ENCODE measurements at places on chromosomes 16 and 17.

- no peak for DNase-seq
Measured at GRCh38 chr16:23842137-23842600, 6.4 kb downstream of the PRKCB start.

GRCh38 chr17:81831957-81832607 is 1.0 kb downstream of the MCRIP1 start:
- DNase-seq: no peak

GRCh38 chr16:48057048-48057447 is 98.7 kb downstream of the ABCC12 start:
- no peak for DNase-seq

DNA sequence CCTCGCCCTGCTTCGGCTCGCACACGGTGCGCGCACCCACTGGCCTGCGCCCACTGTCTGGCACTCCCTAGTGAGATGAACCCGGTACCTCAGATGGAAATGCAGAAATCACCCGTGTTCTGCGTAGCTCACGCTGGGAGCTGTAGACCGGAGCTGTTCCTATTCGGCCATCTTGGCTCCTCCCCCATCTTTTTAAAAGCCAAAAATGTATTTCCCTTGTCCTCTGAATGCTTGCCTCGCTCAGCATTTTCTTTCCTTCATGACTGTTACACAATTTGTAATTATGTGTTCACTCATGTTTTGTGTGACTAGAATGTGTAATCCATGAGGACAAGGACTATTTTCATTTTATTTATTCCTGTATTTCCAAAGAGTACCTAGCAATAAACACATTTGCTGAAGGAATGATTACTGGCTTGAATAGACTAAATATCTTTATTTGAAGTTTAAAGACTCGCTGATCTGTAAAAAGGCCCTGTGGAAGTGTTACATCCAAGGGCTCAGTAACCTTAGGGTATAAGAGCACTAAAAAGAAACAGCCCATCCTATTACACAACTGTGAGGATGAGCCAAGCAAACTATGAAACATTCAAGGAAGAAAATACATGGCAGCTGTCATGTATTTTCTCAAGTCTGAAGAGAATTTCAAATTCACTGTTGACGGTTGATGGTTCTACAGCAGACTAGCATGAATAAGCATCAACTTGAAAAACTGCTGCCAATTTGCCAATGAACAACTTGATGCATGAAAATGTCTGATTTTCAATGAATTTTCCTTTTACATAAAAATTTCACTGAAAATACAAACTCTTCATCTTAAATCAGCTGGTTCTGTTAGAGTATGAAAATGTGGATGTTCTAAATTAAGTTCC is 192.6 kb downstream of the MYO1D start:
- peak; percentile 39 for DNase-seq

GRCh38 chr16:86405319-86405718 is 105.0 kb upstream of the FOXF1 start:
- no peak for DNase-seq

DNA sequence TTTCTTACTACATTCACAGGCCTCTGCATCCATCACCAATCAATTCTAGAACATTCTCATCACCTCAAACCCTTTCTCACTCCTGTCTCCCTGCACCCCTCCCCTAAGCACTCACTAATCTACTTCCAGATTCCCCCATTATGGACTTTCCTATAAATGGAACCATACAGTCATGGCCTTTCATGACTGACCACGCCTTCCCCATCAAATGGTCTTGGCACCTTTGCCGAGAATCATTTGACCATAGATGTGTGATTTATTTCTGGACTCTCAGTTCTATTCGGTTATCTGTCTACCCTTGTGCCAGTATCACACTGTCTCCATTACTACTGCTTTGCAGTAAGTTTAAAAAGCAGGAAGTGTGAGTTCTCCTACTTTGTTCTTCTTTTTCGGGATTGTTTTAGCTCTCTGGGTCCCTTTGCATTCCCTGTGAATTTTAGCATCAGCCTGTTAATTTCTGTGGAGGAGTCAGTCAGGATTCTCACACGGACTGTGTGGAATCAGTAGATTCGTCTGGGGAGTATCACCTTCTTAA is 27.5 kb downstream of the GTF3C1 start:
- no peak for DNase-seq

GRCh38 chr17:73288534-73289302 is 23.1 kb downstream of the CDC42EP4 start:
- DNase-seq: peak; percentile 84

Measured in HT-29 (cell line).